IPS DF 6.9 (cell line): ENCODE measurements at places on chromosomes 13 and 19.

DNA sequence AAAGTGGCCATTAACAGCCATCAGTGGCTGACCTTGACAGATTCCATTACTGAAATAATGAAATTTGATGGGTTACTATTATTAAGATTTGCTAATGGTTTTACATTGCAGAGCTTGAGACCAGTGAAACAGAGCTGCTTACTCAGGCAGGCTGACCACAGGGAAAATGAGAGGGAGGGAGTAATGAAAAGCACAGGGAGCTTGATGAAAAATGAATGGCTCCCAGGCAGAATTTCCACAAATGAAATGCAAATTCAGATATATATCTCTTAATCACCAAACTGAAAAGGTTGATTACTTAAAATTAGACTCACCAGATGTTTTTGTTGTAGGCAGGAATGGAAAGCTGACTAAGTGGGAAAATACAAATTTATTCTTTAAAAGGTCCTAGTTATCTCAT is 36.1 kb downstream of the HTR2A start:
- H3K36me3 ChIP-seq, result no peaks in the 10 kb centered on the region
- H3K27ac ChIP-seq, result no peak overlapping the region
- no peak overlapping the region for H3K4me3 ChIP-seq
- no peaks in the 10 kb centered on the region for H3K27me3 ChIP-seq
- H3K4me1 ChIP-seq, result no peaks in the 10 kb centered on the region

GRCh38 chr13:110971486-110971885 is 56.6 kb upstream of the ANKRD10 start:
- H3K36me3 ChIP-seq, result no peaks in the 10 kb centered on the region
- H3K4me3 ChIP-seq, result no peak overlapping the region

DNA sequence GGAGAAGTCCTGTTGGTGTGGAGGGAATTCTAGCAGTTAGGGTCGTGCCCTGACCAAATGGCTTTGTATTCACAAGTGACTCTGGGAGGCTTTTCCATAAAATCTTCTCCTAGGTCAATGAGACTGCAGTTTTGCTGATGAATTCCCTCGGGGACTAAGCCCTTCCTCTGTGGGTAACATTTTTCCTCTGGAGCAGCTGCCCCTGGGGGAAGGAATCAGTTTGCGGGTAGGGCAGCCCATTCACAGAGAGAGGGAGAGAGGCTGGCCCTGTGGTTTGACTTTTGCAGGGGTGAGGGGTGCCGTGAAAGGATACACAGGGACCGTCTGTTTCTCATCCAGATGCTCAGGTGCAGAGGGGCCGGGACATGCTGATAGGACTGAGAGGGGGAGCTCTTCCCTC is 67.3 kb downstream of the ERICH6B start:
- H3K4me1 ChIP-seq, result no peaks in the 10 kb centered on the region
- H3K4me3 ChIP-seq, result no peak overlapping the region
- no peak for DNase-seq
- H3K36me3 ChIP-seq, result no peaks in the 10 kb centered on the region
- H3K27me3 ChIP-seq, result no peaks in the 10 kb centered on the region

- H3K27ac ChIP-seq, result no peak overlapping the region
- no peak overlapping the region for H3K4me3 ChIP-seq
- no peaks in the 10 kb centered on the region for H3K36me3 ChIP-seq
- DNase-seq, result no peak
- peaks cover 13% of the 10 kb centered on the region for H3K4me1 ChIP-seq
Observed at GRCh38 chr19:39131255-39131755, 5.7 kb downstream of the PAK4 start.

DNA sequence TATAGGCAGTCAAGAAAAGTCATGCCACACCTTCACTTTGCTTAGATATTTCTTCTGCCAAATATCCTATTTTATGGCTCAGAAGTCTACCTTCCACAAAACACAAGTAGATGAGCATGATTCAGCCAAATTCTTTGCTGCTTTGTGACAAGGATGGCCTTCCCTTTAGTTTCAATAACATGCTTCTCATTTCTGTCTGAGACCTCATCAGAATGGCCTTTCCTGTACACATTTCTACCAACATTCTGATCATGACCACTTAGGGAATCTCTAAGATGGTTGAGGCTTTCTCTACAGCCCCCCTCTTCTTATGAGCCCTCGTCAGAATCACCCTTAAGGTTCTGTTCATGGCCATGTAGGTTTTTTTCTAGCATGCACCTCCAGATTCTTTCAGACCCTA is 96.2 kb downstream of the COL4A2 start:
- H3K4me1 ChIP-seq, result peaks cover 3% of the 10 kb centered on the region
- no peak for DNase-seq
- no peak overlapping the region for H3K27ac ChIP-seq
- no peaks in the 10 kb centered on the region for H3K27me3 ChIP-seq
- H3K36me3 ChIP-seq, result no peaks in the 10 kb centered on the region

DNA sequence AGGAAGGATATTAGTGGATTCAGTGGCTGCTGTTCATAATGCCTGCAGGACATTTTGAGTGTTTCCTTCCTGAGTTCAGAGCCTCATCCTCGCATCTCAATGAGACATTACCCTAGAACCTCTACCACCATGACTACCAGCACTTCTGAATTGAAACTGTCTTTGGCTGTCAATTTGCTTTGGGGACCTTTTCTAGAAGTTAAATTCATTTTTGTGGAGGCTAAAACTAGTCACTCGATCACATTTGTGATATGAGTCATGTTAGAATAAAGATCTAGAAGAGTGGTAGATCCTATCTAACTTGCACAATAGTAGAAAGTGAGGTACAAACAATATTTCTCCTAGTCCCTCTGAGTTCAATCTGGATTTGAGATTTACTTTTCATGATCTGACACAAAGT is 124.9 kb downstream of the KCNRG start:
- DNase-seq, result no peak
- peaks cover 1% of the 10 kb centered on the region; the same call in 1 of the 2 replicates for H3K27me3 ChIP-seq

DNA sequence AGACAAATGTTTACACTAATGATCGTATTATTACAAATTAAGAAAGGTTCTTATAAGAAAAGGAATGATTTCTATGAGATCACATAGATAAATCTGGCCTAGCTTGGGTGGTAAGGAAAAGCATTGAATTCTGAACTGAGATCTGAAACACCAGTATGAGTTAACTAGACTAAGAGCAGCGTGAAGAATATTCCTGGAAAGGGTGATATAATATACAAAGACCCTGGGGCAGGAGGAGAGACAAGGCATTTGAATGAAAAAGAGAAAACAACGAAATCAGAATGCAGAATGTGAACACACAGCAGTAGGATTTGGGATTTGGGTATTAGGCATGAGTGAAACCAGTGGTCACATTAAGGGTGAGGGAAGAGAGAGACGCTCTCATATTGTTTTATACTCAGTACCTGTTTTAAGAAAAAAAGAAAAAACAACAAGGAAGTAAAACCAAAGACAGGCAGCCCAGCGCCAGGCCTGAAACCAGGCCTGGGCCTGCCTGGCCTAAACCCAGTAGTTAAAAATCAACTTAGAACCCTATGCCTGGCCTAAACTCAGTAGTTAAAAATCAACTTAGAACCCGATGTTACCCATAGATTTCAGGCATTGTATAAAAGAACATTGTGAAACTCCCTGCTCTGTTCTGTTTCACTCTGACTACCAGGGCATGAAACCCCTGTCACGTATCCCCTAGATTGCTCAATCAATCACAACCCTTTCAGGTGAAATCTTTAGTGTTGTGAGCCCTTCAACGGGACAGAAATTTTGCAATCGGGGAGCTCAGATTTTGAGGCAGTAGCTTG is 287.1 kb downstream of the ITGBL1 start:
- DNase-seq, result no peak
- no peaks in the 10 kb centered on the region for H3K4me1 ChIP-seq
- no peaks in the 10 kb centered on the region for H3K36me3 ChIP-seq
- H3K4me3 ChIP-seq, result no peak overlapping the region
- no peaks in the 10 kb centered on the region for H3K27me3 ChIP-seq

DNA sequence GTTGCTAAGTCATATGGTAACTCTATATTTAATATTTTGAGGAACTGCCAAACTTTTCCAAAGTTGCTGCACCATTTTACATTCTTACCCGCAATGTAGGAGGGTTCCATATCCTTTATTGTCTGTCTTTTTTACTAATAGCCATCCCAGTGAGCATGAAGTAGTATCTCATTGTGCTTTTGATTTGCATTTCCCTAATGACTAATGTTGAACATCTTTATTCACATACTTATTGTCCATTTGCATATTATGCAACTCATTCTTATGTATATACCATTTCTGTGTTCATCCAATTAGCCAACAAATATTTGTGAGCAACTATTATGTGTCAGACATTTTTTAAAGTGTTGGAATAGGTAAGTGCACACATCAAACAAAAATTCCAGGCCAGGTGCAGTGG is 20.4 kb upstream of the ATP8A2 start:
- H3K4me1 ChIP-seq, result no peaks in the 10 kb centered on the region
- no peak for DNase-seq
- no peak overlapping the region for H3K4me3 ChIP-seq
- H3K36me3 ChIP-seq, result no peaks in the 10 kb centered on the region
- no peak overlapping the region for H3K27ac ChIP-seq
- no peaks in the 10 kb centered on the region for H3K27me3 ChIP-seq

GRCh38 chr13:84542348-84542747 is 660.1 kb upstream of the SLITRK1 start:
- H3K36me3 ChIP-seq, result no peaks in the 10 kb centered on the region
- no peak overlapping the region for H3K27ac ChIP-seq
- H3K4me1 ChIP-seq, result no peaks in the 10 kb centered on the region
- DNase-seq, result no peak

GRCh38 chr13:96904232-96904631 is 90.0 kb downstream of the OXGR1 start:
- no peak overlapping the region for H3K27ac ChIP-seq
- no peaks in the 10 kb centered on the region for H3K4me1 ChIP-seq

DNA sequence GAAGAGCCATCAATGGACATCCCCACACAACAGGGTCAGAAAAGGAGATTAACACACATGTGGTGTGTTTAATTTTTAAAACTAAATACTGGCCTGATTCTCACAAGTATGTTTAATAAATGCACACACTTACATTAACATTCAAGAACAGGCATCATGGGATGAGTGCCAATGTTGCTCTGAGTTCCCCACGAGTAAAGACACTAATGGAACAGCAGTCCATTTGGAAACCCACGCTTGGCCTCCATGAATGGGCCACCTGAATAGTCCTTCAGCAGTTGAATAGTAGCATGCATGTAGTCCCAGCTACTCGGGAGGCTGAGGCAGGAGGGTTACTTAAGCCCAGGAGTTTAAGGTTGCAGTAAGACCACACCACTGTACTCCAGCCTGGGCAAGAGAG is 195.2 kb upstream of the IPO5 start:
- no peak overlapping the region for H3K27ac ChIP-seq
- H3K36me3 ChIP-seq, result no peaks in the 10 kb centered on the region
- no peaks in the 10 kb centered on the region for H3K4me1 ChIP-seq
- no peak overlapping the region for H3K4me3 ChIP-seq

DNA sequence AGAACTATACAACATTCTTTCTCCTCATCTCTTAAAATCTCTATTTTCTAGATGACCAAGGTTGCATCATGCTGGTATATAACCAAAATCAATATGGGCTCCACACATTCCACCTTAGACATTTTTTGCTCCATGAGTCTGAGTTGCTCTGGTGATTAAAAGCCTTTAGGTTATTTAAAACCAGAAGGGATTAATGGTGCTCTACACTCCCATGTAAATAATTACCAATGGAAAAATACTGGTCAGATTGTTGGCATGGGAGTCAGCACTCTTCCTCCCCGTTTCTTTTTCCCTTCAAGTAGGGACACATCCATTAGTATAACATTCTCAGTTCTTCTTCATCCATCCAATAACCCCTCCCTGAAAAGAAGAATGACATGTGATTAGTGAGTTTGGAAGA is 747.7 kb downstream of the PCDH17 start:
- H3K4me1 ChIP-seq, result no peaks in the 10 kb centered on the region
- H3K27me3 ChIP-seq, result no peaks in the 10 kb centered on the region
- H3K36me3 ChIP-seq, result no peaks in the 10 kb centered on the region
- H3K27ac ChIP-seq, result no peak overlapping the region
- no peak overlapping the region for H3K4me3 ChIP-seq
- no peak for DNase-seq

DNA sequence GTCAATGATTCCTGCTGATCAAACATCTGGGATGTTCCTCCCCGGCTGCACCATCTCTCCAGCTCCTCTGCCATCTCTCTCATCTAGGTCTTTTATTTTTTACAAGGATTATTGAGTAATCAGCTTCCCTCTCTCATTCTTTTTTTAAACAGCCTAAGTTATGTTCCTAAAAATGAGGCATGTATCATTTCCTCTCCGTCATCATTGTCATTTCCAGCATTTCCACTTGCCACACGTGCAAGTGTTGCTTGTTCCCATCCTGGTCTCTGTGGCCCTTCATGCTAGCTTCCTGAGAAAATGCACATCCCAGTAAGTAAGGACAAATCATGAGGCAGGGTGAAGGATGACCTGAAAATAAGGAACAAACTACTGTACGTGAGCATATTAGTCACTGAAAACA is 102.7 kb upstream of the POSTN start:
- H3K4me1 ChIP-seq, result no peaks in the 10 kb centered on the region
- no peak overlapping the region for H3K27ac ChIP-seq
- H3K4me3 ChIP-seq, result no peak overlapping the region
- no peak for DNase-seq

DNA sequence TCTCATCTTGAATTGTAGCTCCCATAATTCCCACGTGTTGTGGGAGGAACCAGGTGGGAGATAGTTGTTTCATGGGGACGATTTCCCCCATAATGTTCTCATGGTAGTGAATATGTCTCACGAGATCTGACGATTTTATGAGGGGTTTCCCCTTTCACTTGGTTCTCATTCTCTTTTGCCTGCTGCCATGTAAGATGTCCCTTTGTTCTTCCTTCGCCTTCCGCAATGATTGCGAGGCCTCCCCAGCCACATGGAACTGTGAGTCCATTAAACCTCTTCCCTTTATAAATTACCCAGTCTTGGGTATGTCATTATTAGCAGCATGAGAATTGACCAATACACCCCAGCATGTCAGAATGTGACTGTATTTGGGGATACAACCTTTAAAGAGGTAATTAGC is 3.9 kb upstream of the FPR1 start:
- no peaks in the 10 kb centered on the region for H3K27me3 ChIP-seq
- no peaks in the 10 kb centered on the region for H3K36me3 ChIP-seq
- no peak overlapping the region for H3K27ac ChIP-seq
- no peak for DNase-seq
- H3K4me1 ChIP-seq, result no peaks in the 10 kb centered on the region
- H3K4me3 ChIP-seq, result no peak overlapping the region

DNA sequence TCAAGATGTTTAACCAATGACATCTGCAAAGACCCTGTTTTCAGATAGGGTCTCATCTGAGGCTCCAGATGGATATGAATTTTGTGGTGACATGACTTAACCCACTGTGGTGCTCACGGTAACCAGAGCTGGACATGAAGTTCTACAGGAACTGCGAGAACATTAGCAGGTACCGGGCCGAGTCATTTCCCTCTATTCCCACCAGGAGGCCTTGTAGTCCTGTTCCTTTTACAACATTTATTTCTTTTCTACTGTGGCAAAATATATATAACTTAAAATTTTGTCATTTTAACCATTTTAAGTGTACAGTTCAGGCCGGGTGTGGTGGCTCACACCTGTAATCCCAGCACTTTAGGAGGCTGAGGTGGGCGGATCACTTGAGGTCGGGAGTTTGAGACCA is 7.6 kb upstream of the TSPAN16 start:
- DNase-seq, result no peak
- H3K36me3 ChIP-seq, result no peaks in the 10 kb centered on the region
- no peak overlapping the region for H3K27ac ChIP-seq
- H3K4me1 ChIP-seq, result no peaks in the 10 kb centered on the region

- no peaks in the 10 kb centered on the region for H3K4me1 ChIP-seq
- H3K27ac ChIP-seq, result no peak overlapping the region
Observed at GRCh38 chr13:62875118-62875640, 1459.5 kb upstream of the PCDH20 start.

GRCh38 chr19:6660930-6661329 is 9.0 kb downstream of the TNFSF14 start:
- H3K27me3 ChIP-seq, result no peaks in the 10 kb centered on the region
- no peaks in the 10 kb centered on the region for H3K4me1 ChIP-seq
- DNase-seq, result no peak
- H3K4me3 ChIP-seq, result no peak overlapping the region
- H3K36me3 ChIP-seq, result no peaks in the 10 kb centered on the region
